ENCODE measurements at places on chromosomes 4 and X.

- peak; percentile 32 for DNase-seq
Observed at GRCh38 chr4:113760094-113760794, 1.3 kb downstream of the CAMK2D start.

- DNase-seq = no peak
Observed at GRCh38 chr4:144223661-144224060, 83.1 kb upstream of the GYPA start.

DNA sequence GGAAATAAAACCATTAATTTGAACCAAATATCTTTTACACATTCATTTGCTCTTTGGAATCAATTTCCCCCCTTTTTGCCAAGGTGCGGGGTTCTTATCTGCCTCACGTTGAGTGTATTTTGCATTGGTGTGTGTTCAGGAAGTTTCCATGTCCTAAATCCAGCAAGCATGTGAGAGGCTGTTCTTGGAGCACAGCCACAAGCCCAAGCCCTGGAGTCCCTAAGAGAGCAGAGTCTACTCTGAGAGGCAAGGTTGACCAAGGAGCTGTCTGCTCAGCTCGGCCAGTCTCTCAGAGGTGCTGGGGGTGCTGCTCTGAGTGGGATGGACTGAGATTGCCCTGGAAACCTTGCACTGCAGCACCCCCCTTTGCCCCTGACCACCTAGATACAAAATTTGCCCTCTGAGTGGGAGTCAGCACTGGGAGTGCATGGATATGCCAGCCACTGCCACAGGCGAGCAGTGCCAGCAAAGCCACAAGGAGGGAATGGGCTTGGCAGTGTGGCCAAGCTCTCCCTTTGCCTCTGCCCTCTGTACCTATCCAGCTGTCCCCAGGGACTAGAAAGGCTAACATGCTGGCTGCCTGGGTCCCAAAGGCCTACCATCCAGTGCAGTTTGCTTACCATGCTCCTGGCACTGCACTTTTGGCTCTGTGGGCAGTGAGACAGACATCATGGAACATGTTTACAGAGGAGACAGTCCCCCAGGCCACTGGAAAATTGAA is 20.5 kb upstream of the FAM193A start:
- no peak for DNase-seq

GRCh38 chr4:48405924-48406323 is 64.6 kb downstream of the SLAIN2 start:
- DNase-seq = no peak

DNA sequence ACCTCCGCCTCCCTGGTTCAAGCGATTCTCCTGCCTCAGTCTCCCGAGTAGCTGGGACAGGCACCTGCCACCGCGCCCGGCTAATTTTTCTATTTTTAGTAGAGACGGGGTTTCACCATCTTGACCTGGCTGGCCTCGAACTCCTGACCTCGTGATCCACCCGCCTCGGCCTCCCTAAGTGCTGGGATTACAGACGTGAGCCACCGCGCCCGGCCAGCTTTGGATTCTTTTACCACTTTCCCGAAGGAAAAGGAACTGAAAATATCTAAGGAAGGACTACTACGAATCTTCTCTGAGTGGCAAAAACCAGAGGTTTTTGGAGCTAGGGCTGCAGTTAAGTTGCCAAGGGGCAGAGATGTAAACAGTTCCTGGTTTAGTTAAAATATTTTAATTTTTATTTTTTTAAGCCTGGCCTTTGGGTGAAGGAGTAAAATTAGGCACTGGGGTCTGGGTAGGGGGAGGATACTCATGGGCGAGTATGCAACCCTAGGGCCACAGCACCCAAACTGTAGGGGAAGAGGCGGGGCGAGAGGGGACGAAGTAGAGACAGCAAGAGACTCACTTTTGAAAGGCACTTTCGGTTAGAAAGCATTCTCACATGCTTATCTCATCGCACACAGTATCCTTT is 525 bp upstream of the CISD2 start:
- DNase-seq = no peak

GRCh38 chr4:186771624-186772023 is 48.0 kb upstream of the FAT1 start:
- no peak for DNase-seq

DNA sequence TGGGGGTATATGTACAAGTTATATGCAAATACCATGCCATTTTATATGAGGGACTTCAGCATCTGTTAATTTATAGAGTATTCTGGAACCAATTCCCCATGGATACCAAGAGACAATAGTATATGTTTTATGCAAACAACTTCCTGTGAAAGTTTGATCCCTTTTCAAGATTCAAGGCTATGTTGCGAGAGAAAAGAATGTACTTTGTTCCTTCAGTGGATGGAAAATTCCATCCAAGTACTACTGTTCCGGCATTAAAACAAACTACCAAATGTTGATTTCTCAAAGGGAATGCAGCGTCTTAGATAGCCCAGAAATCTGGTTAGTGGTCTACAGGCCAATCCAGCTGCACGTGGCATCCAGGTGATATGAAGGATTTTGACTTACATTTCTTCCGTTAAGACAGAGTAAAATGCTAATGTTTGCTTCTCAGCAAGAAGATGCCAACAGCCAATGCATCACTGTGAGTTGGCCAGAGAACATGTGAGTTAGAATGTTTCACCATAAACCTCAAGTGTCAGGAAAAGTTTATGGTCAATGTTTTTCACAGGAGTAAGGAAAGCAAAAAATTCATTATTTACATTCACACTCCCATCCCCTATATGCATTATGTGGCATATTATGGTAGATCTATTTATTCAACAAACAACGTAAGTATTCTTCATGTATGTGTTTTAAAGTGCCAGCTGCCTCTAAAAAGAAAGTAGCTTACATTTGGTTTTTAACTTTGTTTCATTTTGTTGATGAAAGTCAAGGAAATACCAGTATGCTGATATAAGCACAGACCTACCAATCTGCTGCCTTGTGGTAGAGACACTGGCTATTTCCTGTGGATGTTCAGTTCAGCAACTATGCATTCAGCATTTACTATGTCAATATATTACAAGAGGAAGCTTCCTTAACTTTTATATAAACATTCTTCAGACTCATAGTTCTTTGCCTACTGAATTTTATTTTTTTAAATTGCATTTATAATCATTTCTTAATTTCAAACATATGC is 44.4 kb downstream of the METTL14 start:
- DNase-seq = no peak

DNA sequence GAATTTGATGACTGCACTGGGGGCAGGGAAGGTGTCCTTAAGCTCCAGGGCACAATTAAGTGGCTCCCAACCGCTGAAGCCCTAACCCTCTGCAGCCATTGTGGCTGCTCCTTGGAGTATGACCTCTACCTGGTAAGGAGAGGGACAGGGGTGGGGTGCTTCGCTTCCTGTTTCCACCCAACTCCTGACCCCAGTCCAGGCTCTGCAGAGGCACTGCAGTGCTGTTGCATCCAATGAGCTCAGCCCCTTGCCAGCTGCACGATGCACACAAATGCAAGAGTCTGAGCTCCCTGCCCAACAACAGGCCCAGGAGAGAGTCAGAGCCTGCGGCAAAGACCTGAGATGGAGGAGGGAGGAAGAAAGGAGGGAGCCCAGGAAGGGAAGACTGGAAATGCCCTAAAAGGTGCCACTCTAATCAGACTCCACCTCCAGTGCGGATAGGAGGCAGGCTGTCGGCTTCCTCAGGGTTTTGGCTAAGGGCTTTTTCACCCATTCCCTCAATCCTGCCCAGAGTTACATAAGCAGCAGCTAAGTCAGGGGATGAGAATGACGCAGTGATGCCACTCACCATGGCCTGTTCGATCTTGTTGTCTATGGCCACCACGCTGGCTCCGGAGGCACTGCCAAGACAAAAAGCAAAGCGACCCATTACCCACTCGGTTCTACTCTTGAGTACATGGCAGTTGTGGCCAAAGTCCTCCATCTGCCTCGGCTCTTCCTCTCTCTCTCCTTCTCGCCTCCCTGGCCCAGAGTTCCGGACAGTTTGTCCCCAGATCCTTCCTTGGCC is 60.1 kb downstream of the TSC22D3 start:
- DNase-seq = no peak

DNA sequence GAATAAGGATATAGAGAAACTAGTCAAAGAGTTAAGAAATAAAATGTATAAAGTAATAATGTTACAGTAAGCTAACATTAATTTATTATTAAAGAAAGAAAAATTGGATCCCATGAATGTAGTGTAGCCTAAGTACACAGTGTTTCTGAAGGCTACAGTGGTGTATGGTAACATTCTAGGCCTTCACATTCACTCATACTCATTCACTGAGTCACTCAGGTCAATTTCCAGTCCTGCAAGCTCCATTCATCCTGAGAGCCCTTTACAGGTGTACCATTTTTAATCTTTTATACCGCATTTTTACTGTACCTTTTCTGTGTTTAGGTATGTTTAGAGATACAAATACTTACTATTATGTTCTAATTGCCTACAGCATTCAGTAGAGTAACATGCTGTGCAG is 120.6 kb upstream of the AGA start:
- no peak for DNase-seq

DNA sequence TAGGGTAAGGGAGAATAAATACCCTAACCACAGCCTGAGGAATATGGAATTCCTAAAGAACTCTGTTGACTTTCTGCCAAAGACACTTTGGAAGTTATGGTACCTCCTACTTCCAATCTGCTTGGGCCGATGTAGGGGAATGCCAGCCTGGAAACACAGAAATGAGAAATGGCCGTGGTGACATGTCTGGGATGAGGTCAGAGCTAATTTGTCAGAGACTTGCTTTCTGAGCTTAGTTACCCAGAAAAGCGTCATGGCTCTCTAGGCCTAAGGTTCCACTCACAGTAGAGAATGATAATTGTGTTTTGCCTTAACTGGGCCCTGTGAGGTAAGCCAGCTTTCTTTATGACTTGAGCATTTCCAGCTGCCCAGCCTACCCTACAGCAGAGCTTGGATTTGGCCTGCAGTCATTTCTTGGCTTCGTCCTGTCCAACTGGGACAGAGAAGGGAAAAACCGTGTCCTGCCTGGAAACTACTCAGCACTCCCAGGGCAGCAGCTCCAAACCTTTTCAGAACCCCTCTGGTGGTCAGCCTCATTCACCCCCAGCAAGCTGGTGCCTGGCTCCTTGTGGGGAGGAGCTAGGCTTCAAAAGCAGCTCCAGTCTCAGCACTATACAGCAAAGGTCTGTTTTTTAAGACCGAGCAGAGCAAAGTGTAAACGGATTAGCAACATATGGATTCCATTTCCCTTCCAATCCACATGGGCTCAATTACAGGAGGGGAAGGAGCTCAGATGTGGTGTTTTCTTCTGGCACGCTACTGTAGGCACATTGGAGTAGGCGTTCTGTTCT is 92.3 kb downstream of the RLIM start:
- no peak for DNase-seq

DNA sequence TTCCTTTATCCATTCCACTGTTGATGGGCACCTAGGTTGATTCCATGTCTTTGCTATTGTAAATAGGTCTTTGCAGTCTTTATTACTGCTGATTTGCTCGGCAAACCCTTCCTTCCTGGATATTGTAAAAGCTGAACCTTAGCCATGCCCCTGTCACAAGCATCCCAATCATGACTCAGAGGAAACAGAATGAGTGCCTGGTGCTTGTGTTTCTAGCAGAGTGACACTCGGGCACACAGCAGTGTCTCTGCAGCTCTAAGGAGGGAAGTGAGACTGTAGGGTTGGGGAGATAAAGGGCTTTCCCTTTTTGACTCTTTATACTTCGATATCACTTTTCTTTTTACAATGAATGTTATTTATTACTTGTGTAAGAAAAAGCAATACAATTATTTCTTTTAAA is 83.3 kb downstream of the AKAP4 start:
- no peak for DNase-seq

DNA sequence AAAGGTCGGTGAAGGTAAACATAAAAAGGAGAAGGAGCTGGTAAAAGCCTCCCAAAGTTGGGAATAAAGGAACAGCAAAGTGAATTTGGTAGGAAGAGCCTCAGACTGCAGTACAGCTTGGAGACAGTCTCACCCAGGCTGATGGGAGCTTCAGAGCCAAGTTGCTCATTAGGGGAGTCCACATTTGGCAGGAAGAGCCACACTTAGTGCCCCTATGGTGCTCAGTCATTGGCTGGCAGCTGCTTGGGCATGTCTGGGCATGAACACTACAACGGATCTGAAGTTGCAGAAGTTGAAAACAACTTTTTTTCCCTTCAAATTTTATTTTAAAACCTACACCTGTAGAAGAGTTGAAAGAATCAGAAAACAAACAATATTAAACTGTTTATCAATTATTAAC is 2497.3 kb downstream of the ARAP2 start:
- no peak for DNase-seq

- no peak for DNase-seq
Observed at GRCh38 chr4:81930506-81931238, 443.1 kb downstream of the HNRNPD start.

All from stimulated activated CD4-positive, alpha-beta T cell treated with anti-CD3 and anti-CD28 coated beads, Interleukin-1b, Interleukin-23, amount 100 ng/mL, for 4 hours (primary cell).